GM19239 (cell line): ENCODE measurements at places on chromosomes 1 and 21.

- no peak for DNase-seq
Measured at GRCh38 chr1:240344918-240345317, 253.2 kb downstream of the FMN2 start.

GRCh38 chr1:225981714-225982113 is 17.4 kb downstream of the SDE2 start:
- DNase-seq: no peak

DNA sequence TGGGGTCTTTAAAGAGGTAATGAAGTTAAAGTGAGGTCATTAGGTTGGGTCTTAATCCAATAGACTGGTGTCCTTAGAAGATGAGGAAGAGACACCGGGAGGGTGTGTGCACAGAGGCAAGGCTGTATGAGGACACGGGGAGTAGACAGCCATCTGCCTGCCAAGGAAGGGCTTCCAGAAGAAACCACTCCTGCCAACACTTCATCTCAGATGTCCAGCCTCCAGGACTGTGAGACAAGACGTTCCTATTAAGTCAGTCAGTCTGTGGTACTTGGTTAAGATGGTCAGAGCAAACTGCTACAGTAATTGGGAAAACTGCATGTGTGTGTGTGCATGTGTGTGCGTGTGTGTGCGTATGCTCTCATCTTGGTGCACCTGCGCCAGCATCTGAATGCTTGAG is 77.1 kb downstream of the RYR2 start:
- DNase-seq: no peak

- no peak for DNase-seq
Measured at GRCh38 chr1:183653876-183654451, 848 bp upstream of the APOBEC4 start.

- no peak for DNase-seq
Measured at GRCh38 chr1:52834798-52835197, 7.8 kb upstream of the ZYG11A start.

- DNase-seq: no peak
Measured at GRCh38 chr1:2948001-2948750, 73.1 kb upstream of the ACTRT2 start.

DNA sequence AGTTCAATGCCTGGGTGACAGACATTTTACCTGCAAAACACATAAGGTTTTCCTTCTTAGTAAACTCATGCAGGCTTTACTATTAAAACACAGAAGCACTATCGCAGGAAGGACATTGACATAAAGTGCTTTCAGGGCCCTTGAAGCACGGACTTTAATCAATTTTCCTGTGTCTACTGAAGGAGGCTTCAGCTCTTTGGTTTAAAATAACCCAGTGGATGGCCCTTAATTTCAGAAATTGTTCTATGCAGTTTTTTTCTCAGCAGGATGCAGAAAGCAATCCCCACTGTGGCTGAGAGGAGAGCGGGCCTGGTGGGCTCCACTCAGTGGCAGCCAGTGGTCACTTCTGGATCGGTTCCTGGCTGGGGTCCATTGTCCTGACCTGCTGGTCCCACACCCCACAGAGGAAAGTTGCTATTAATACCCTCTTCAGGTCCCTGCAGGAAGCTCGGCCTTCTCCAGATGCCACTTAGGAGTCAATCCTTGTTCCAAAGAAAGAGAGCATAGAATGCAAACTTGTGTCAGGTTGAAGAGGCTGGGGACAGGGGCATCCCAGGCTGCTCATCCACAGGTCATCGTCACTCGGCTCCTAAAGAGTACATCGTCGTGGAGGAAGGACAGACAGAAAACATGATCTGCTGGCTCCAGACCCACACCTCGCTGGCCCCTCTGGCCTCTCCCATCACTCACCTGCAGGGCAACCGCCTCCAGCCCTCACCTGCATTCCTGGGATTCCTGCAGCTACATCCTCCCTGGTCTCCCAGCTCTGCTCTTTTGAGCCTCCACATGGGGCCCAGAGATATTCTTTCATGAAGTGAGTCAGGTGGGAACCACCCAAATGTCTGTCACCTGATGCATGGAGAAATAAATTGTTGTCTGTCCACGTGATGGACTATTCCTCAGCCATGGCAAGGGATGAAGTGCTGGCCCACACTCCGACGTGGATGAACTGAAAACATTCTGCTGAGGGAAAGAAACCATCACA is 153.1 kb downstream of the PSMG1 start:
- DNase-seq: no peak

GRCh38 chr1:60989749-60990713 is 92.3 kb upstream of the NFIA start:
- DNase-seq: no peak

DNA sequence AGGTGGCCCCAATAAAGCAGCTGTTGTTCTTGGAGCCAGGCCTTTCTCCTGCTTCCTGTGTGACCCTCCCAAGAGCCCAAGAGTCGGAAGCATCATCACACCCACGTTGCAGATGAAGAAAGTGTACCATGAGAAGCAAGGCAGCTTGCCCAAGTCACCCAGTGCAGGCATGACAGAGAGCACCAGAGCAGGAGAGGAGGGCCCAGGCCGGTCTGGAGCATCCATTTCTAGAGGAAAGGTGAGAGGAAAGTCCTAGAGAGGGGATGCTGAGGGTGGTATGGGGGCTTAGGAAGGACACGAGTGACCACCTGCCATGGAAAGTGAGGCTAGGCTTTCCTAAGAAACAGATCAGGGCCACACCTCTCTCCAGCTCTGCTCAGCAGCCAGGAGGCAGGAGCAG is 47.0 kb downstream of the C1orf198 start:
- no peak for DNase-seq

- DNase-seq: no peak
Measured at GRCh38 chr1:165407398-165407797, 37.5 kb downstream of the RXRG start.

- peak; percentile 62 for DNase-seq
Measured at GRCh38 chr1:22710701-22711049, at the start of gene EPHB2. Gene EPHB2, plus strand, starts transcription at chr1:22710839. Its CDS starts 144 bp downstream, at chr1:22710983.

- DNase-seq: no peak
Measured at GRCh38 chr1:234709473-234710228, 99.7 kb upstream of the IRF2BP2 start.

- peak; percentile 17 for DNase-seq
Measured at GRCh38 chr1:183416850-183417771, 1.1 kb downstream of the NMNAT2 start.

DNA sequence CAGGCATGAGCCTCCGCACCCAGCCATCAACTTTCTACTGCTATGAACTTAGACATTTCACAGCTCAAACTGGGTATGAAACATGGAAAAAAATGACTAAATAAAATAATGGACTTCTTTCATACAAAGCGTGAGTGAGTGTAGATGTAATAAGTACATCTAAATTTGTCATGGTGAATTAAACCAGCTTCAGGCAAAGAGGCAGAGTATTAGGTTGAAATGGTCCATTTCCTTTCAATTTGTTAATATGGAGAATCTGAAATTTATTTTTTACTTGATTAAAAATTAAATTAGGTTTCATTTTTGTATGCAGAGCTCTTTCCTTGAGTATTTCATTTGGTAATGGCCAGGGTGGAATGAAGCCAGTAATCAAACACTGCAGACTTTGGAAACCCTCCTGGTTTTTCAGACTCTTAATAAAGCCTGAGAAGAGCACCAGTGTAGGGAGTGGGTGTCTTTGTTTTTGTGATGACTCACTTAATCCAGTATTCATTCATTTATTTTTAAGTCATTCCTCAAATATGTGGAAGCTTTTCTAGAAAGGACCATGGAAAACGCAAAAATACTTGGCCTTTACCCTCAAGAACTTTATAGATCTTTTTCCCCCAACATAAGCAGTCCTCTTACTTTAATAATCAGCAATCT is 49.2 kb downstream of the ALG14 start:
- no peak for DNase-seq

GRCh38 chr1:199574950-199575349 is 452.6 kb upstream of the NR5A2 start:
- no peak for DNase-seq

DNA sequence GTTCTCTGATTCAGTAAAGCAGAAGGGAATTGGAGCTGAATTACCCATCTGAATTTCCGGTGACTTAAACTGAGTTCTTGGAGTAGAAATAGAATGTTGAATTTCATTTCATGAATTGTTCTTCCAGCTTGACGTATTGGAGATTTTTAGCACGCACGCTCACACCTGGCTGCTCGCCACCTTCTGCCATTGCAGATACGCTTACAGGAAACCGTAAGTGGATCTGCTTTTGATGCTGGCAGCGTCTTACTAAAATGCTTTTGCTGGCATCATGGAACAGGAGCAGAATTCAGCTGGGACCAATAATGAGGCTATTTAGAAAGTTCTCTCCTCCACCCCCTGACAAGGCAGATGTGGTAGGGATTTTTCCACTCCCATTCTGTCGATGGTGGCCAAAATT is 17.7 kb upstream of the ELAVL4 start:
- DNase-seq: no peak

- no peak for DNase-seq
Measured at GRCh38 chr1:93769777-93770176, 88.1 kb upstream of the BCAR3 start.

DNA sequence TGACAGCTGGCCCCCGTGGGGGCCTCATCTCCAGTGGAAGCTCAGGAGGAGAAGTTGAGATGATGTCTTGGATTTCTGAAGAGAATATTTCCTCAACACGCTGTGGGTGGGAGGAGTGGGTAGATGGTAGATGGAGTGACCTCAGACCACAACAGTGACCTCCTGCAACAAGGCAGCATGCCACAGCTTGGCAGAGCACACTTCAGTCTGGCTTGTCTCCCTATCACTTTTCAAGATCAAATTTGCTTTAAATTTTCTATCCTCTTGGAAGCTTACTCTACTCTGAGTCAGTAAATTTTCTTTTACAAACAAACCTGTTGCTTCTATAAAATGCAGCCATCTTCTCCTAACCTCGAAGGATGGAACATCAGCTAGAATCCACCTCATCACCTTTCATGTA is 59.7 kb downstream of the NTPCR start:
- no peak for DNase-seq
